ENCODE measurements at places on chromosomes 16 and 17.

DNA sequence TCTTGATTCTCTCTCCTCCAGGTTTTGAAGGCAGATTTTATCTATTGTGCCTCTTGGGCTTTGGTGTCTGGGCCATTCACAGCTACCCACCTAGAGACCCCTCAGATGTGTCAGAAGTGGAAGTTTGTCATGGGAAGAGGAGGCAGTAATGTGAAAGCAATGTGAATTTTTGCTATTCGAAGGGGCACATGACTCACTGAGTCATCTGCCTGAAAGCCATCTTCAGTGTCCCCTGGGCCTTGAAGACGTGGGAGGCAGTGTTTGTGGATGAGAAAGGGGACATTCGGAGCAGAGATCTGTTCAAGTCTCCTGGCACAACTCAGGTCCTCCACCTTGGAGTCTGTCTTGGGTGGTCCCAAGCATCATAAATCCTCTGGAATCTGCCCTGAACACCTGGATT lies 530.2 kb downstream of the NPIPA7 start:
- DNase-seq, result no peak

DNA sequence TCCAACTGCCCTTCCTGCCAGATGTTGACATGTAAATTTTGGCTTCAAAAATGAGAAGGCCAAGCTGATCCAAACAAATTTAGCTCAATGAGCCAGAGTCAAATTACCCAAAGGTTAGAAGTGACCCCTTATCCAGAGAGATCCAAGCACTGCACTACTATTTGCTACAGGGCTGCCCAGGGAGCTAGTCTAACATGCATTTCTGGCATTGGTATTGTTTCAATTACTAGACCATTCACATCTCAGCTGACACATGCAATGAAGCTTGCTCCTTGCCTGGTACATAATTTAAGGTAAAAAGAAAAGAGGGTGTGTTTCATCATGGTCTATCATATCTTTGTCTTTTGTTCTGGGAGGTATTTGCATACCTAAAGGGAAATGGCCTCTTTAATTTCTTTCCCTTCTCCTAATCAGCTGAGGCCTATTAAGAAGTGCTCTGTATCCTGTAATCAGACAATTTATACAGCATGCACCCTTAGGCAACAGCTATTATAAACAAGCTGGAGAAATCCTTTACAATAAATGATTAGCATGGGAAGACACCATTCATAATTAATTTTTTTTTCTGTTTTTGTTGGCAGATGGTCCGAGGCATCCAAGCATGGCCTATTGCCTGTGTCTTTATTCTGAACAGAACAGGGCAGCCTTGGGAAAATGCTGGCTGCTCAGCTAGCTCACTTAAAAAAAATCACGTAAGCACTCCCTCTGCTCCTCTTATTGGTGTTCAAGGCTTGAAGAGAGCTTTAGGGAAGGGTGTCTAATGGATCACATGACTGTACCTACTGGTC lies 161.5 kb upstream of the SALL1 start:
- DNase-seq, result no peak

DNA sequence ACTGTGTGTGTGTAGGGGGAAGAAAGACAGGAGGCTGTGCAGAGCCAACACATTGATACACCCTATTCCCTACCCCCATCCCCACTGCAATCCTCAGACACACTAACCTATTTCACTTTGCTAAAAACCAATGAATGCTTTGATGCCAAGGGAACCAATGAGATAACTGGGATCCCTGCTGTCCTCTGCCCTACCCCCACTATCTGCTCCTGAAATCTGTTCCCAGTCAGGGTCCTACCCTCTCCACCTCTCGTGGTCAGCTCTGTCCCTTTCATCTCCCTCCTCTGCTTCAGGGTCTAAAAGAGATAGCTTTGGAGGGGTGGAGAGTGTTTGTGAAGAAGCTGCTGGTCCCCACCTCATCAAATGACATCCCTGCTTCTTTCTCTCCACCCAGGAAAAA lies 19.1 kb upstream of the SP6 start:
- no peak for DNase-seq

DNA sequence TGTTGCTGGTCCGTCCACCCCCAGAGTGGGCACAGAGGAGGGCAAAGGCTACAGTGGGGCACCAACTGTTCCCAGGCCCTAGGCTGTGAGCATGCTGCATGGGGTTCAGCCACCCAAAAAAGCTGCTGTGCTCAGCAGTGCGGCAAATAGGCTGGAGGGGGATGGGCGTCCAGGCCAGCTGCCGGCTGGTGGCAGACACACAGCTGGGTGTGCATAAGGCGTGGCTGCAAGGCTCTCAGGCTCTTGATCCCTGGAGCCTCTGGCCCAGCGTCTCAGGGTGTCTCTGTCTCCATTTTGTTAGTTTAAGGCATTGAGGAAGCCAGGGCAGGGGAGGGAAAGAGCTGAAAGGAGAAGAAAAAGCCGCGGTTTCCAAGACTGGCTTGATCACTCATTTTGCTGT lies 8.8 kb downstream of the RPL19 start:
- DNase-seq, result no peak

DNA sequence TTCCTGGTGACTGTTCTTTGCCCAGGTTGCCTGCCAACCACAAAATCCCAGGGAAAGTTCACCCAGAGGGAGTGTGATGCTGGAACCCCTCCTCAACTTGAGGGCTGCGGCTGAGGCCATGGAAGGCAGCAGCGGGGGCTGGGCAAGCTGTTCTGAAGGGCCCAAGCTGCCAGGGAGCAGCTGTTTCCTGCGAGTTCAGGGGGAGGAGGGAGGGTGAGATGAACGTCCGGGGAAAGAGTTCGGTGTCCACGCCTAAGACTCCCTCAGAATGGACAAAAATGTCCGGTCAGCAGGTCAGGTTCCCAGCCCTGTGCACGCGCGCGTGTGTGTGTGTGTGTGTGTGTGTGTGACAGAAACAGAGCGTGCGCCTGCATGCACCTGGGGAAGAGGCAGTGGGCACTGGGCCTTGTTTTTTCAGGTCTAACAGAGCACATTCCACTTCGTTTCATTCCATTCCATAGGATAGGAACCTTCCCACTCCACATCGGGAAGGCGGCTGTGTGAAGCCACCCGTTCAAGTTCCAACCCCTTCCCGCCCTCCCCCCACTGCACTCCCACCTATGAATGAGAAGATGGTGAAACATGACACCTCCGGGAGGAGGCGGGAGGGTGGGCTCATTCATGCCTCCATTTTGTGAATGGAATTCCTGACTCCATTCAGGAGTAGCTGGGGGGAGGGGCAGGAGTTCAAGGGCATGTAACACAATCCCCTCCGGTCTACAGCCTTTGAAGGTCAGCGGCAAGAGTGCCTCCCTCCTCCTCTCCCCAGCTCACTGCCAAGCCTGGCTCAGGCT lies 15.7 kb downstream of the ETV4 start:
- peak; percentile 93 for DNase-seq

GRCh38 chr16:51392521-51393187 lies 241.6 kb upstream of the SALL1 start:
- peak; percentile 85 for DNase-seq

DNA sequence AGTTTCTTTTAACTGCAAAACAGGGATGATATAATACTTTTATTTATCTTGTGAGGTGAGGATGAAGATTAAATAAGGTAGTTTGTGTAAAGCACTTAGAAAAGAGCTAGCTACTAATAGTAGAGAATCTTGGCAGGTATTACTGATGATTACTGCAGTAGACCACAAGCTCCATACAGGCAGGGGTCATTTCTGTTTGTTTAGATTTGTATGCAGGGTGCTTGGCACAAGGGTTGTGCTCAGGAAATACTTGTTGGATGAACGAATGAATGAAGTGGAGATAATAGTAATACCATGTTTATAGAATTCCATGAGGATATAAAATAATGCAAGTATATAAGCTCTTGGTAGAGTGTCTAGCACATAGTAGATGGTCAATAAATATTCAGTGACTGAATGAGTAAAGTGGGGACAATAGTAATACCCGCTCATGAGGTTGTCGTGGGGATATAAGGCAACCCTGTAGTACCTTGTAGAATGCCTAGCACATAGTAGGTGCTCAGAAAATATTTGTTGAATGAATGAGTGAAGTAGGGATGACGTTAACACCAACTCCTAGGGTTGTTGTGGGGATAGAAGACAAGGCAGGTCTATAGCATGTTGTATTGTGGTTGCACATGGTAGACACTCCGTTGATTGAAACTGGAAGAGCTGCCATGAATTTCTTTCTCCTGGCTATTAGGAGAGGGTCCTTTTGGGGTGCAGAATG lies 83.0 kb downstream of the ABCC1 start:
- DNase-seq, result peak; percentile 58

DNA sequence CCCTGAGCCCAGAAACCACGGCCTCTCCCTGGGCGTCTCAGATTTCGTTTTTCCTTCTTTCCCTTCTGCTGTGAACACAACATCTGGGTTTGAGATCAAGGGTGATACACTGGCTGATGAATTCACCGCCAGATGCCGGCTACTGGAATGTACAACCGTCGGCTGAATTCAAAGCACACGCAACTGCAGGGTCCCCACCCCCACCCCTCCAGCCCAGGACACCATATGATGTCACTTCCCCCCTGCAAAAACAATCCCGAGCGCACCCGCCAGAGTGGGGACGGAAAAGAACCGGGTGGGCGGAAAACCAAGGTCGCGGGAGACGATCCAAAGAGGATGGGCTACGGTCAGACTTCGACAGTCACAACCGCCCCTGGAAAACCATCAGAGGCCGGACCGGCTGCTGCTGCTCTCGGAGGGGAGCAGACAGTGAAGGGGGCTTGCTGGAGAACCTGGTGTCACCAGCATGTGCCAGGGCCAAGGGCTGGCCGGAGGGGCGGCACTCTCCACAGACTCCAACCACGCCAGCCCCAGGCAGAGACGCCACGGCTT lies 23.3 kb downstream of the CEP295NL start:
- DNase-seq, result peak; percentile 98

All from IMR-90 (cell line).